ENCODE measurements at places on chromosomes 2 and 18.
A peak's percentile ranks its signal among the peaks of the same experiment; 100 is the strongest.

GRCh38 chr2:220743203-220743602 is 828.9 kb downstream of the EPHA4 start:
- no peak for DNase-seq

GRCh38 chr2:130190237-130190636 is 8.0 kb downstream of the TUBA3E start:
- DNase-seq, result no peak

- no peak for DNase-seq
These were observed 591.9 kb downstream of the SLC4A3 start for GRCh38 chr2:220219371-220219770.

DNA sequence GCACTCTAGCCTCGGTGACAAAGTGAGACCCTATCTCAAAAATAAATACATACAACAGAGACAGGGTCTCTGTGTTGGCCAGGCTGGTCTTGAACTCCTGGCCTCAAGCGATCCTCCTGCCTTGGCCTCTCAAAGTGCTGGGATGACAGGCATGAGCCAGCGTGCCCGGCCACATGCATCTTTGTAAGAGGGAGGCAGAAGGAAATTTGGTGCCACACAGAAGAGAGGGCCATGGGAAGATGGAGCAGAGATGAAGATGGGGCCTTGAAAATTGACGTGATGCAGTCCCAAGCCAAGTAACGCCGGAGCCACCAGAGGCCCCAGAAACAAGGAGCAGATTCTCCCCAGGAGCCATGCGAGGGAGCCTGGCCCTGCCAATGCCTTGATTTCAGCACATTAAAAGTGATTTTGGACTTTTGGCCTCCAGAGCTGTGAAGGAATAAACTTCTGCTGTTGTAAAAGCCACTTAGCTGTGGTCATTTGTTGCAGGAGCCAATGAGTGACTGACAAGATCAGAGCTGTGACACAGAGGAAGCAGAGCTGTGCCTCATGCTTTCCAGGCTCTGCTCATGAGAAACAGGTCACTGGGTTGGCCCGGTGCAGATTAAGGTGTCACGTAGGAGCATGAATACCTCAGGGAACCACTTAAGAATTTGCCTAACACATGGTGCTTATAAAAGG is 2.7 kb upstream of the SLC66A2 start:
- DNase-seq, result no peak

DNA sequence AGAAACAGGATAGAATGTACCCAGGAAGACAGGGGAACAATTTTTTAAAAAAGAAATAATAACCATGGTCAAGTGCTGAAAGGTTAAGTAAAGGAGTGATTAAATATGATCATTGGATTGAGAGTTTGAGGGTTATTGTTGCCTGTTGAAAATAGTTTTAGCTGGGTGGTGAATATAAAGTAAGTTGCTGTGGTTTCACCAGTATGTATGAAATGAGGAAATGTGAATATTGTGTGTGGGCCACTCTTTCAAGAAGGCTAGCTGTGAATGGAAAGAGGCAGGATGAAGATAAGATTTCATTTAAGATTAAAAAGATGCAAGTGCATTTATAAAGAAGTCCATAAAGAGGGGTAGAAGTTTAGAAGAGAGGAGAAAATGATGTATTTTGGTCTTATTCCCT is 53.8 kb downstream of the GULP1 start:
- no peak for DNase-seq

DNA sequence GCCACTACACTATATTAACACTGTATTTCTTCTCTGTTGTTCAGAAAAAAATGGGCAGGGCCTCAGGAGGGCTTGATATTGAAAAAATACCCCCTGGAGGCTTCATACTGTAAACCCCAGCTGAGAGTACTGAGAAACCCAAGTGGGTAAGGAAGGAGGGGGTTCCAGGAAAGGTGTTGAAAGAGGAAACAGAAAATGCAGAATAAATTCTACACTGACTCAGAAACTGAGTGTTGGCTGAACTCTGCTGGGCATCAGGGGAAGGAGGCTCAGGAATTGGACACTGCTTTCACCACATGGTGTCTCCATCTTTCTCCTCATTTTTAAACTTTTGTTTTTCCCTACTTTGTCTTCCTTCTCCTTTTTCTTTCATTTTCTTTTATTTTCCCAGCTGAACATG is 253.7 kb downstream of the DYM start:
- peak; percentile 33 for DNase-seq

DNA sequence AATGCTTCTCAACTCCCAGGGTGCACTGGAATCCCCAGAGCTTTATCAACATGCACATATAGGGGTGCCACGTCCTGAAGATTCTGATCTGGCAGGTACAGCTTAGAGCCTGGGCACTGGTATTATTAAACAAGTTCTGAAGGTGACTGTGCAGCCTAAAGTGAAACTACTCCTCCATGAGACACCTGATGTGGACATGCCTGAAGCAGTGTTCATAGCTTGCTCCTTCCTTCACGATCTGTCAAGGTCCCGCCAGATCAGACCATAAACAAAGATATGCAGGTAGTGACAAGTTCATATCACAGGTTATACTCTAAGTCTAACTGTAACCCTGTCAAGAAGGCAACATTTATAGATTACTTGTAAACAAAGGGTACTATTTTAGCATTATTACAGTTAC is 65.3 kb upstream of the DNER start:
- DNase-seq, result no peak

DNA sequence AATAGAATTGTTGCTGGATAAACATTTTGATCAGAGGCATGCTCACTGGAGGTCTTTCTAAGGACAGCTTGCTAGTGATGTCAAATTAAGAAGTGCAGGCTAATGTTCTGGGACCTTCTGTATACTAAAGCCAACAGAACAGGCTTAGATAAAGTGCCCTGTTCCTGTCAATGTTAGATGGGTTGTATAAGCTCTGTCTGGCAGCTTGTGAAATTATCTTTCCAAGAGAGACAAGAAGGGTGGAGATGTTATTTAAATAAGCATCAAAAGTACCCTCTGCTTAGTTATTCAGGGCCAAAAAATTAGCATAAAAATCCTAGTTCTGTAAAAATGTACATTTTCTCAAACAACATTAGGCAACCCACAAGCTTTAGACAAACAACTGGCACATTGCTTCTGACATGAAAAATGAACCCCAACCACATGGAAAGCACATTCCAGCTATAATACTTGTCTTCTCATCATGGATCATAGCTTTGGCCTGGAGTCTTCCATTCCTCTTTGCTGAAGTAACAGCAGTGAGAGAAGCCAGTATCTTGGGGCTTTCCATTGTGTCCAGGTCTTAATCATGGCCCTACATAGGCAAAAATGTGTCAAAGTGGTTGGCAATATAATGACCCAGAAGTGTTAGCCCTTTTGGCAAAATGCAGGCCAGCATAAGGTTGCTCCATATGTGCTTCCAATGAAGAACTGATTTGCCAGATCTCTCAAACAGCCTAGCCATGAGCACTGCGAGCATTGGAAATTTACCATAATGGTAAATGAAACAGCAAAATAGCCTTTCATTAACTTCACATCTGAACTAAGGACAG is 478.1 kb upstream of the ZNF804A start:
- no peak for DNase-seq

DNA sequence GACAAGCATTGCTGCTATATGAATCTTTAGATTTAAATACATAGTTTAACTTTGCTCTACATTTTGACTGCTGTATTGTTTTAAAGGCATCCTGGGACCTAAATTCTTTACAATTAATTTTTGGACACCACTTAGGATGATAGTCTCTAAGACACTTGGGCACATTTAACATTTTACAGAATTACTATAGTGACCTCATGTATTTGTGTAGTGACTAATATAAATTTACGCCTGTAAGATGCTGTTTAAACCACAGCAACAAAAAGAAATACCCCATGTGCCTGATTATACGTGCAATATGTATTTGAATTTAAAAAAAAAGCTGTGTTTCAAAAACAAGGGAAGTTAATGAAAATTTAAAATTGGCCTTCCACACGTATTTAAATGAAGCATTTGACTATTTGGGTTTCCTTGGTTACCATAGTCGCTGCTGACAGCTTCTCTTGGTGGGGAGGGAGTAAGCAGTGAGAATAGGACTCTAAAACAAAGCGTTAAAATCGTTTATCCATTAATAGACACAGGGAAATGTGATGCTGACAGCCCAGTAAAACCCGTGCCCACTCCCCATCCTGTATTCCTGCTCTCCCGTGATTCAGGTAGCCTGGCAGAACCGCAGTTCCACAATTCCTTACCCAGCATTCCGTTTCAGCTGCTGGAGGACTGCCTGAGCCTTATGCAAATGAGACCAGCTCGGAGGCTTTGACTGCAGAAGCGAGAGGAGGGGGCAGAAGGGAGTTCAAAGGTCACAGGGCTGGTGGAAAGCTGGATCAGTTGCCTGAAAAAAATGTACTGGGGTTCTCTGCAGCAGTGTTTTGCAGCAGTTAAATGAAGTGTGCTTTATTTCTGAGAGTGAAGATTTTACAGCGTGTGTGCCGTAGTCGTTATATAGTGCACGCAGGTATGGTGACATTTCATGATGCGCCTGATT is 104.3 kb downstream of the CSRNP3 start:
- DNase-seq, result no peak

DNA sequence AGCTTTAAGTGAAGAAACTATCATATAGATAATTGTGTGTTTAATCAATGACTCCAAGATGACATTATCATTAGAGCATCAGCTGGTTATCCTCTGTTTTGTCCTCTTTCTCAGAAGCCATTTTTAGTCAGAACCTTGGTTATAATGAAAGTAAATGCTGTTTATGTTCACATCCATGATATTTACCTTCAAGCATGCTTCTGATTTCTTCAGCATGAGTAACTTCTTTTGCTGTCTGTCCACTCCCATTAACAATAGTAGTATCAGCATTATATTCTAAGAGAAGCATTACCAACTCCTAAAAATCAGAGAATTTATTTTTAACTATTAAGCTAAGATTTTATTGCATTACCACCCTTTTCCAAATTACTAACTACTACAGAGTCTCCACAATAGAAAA is 56.3 kb downstream of the OSBPL1A start:
- no peak for DNase-seq

DNA sequence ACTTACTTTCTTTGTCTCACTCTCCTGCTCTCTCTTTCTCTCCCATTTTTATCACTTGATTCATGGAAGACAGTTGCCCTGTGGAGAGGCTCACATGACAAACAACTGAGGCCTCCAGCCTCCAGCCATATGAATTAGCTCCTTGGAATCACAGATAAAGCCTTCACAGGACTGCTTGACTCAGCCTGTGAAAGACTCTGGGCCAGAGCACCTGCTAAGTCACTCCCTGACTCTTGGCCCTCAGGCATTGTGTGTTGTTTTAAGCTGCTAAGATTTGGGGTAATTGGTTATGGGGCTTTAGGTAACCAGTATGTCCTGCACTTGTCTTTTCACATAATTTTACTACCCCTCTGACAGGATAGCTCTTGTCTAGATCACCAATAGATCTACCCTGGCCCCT is 334.9 kb downstream of the SOX11 start:
- DNase-seq, result no peak

DNA sequence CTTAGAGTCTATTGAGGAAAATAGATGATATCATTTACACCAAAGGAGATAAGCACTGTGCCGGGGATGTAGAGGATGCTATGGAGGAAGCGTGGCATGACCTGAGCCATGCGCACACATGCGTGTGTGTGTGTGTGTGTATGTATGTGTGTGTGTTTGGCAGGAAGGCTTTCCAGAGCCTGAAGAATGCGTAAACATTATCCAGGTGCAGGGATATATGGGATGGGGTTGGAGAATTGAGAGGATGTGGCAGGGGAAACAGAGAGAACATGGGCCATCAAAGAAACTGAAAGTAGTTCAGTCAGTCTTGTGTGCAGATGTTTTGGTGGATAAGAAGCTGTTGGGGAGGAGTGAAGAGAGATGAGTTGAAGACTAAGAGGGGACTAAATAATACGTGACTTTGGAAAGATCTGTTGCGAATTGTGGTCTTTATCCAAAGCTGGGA is 9.3 kb upstream of the STAT1 start:
- peak; percentile 73 for DNase-seq

DNA sequence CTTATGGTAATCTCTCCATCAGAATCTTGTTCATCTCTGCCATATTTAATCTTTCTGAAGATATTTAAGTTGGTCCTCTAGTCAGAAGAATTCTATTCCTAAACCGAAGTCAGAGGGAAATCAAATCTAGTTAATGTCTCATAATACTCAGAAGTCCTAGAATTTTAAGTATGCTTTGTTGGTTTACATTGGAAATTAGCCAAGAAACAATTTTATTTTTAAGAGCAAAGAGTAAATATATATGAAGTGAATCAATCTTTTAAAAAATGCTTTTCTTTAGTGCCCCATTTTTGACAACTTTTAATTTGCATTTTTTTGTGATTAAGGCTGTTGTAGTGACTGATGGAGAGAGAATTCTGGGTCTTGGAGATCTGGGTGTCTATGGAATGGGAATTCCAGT is 38.1 kb downstream of the ME2 start:
- DNase-seq, result no peak

DNA sequence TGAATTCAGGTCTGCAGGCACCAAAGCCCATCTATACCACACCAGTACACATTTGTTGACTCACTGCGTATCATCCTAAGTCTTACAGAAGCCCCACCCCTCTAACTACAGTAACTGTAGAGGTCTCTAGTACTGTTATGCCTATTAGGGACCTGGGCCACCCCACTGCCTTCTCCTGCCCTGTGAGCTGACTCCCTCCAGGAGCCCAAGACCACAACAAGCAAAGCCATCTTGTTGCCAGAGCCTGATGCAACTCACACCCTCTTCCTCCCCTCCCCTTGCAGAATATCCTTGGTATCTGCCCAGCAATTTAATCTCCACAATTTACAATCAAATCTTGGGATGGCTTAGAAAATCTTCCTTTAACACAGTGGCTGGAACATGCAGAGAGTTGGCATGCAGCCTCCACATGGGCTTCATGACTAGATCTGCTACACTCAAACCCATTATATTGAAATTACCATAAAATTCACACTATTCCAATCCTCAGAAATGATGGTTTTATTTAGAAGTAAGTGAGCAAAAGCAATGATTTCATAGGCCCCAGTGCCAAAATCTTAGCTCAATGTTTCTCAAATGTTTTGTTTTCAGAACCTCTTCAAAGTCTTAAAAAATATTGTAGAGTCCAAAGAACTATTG is 17.7 kb upstream of the CYP1B1 start:
- no peak for DNase-seq

- DNase-seq, result no peak
These were observed 695.1 kb downstream of the PLCL1 start for GRCh38 chr2:198499539-198499938.

GRCh38 chr18:11757084-11757590 is 68.1 kb downstream of the GNAL start:
- no peak for DNase-seq

DNA sequence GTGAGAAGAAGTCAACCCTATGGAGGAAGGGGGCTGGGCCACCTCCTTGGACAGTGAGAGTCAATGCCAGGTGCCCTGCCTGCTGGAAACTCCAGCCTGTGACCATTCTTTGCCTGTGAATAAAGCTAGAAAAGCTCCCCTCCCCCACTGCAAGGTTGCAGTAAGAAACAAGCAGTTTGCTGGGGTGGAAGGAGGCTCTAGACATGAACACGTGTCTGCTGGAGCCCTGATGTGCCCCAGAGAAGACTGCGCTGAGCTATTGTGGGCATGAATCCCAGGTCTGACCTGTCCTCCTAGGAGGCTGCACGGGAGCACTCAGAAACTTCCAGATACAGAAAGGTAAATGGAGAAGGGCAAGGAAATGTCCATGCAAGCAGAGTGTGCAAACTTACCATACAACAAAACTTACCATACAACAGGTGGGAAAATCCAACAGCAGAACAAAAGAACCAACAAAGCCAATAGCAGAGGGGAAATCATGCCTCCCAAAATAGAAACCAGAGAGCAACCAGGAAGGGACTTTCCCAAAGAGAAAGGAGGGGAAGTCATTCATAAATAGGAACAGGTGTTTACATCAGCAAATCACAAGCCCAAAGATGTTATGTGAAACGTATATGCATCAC is 278.7 kb downstream of the BCL2 start:
- DNase-seq, result peak; percentile 39

GRCh38 chr2:200254773-200255172 is 51.7 kb upstream of the SPATS2L start:
- no peak for DNase-seq

Data from activated CD4-positive, alpha-beta T cell treated with anti-CD3 and anti-CD28 coated beads, Interleukin-2, amount 50 U/mL, for 16 hours (primary cell).